ENCODE measurements at places on chromosomes 2 and 18.

- DNase-seq, result no peak
Observed at GRCh38 chr2:134491771-134492441, 226.9 kb downstream of the TMEM163 start.

DNA sequence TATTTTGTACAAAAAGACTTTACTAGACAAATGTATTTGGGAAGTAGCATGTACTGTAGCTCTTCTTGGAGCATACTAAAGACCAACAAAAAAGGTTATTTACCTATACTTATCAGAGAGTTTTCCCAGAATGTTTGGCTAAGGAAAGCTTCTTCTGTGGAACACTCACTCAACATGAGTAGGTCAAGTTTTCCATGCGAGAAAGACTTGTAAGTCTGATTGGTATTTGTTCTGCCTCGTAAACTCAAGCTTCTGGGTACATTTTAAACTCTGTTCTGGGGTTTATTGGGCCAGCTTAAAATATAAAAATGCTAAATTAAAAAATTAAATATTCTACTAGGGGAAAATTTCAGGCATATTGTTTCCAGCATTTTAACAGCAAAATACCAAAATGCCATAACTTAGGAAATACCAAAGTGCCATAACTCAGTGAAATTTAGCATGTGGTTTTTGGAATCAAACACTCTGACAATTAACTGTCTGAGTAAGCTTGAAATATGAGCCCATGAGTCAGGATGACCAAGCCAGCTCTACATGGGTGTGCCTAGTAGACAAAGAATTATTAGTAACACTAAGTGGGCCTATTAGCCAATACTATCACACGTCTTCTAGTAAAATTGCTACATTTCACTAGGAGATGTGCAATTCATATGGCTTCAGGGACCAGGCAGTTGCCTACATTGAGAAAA is 47.3 kb upstream of the SERPINE2 start:
- DNase-seq, result no peak

DNA sequence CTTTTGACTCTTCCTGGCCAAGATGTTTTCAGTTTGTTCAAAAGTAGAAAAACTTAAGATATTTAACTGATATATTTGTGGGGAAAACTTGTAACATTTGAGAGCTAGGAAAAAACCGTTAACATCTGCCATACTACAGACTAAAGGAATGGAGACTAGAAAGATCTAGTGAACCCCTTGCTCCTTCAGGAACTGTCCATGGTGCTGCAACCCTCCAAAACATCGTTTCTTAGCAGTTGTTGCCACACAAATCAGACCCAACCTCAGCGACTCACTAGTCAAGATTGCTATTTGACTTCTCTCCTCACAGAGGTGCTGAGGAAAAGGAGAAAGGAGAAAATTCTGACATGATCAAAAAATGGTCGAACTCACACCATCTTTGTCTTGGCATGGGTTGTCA is 393.8 kb upstream of the LYPD1 start:
- no peak for DNase-seq

DNA sequence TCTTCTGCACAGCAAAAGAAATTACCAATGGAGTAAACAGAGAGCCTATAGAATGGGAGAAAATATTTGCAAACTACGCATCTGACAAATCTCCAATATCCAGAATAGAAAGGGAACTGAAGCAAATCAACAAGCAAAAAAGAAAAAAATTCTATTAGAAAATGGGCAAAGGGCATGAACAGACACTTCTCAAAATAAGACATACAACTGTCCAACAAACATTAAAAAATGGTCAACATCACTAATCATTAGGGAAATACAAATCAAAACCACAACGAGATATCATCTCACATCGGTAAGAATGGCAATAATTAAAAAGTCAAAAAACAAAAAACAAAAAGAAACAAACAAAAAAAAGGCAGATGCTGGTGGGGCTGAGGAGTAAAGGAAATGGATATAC is 356.4 kb downstream of the ADCYAP1 start:
- DNase-seq, result no peak

DNA sequence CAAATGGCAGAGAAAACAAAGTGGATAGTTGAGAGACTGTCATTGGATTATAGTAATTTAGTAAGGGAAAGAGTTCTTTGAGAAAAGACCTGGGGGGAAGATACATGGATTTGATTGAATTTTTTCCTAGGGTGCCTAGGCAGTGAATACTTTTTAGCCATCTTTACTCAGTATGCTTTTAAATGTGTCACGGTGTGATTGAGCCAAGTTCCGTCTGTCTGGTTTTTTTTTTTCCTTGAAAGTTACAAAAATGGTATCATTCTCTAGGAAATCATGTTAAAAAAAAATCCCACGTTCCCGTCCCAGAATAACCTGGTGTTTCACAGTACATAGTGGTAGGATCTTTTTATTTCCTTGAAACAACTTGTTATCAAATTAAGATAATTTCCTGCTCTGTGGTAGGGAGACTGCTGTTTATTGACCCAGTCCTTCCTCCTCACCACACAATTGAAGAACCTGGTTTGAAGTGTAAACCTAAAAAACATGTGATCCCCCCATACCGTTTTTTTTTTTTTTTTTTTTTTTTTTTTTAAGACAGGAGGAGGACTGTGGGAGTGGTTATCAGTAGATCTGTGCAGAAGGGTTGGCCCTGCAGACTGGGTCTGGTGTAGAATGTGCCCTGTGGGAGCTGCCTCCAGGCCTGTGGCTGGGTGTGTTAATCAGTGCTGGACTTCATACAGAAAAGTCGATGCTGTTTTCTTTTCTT is 55.1 kb downstream of the DGKD start:
- no peak for DNase-seq

Measured in stimulated activated CD4-positive, alpha-beta T cell treated with anti-CD3 and anti-CD28 coated beads, TNF-alpha, amount 100 ng/mL, for 4 hours (primary cell).